Activated naive CD4-positive, alpha-beta T cell (primary cell): ENCODE measurements at places on chromosomes 1 and 21.

GRCh38 chr1:201223852-201224665 is 33.4 kb downstream of the IGFN1 start:
- no peak for DNase-seq

DNA sequence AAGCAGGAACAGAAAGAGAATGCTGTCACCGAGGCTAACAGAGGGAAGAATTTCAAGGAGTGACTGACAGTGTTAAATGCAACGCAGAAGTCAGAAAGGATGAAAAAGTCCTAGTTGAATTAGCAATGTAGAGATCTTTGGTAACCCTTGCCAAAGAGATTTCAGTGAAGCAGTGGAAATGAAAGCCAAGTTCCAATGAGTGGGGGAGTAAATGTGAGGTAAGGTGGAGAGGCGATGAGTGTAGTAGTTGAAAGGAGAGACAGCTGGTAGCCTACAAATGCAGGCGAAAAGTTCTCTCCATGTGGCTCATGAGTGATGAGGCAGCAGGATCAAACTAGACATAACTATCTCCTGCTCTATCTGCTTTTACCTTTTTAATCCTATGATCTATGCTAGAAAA is 74.6 kb upstream of the IPO9 start:
- DNase-seq = no peak

- DNase-seq = no peak
Measured at GRCh38 chr1:172298141-172298540, 122.3 kb upstream of the C1orf105 start.

DNA sequence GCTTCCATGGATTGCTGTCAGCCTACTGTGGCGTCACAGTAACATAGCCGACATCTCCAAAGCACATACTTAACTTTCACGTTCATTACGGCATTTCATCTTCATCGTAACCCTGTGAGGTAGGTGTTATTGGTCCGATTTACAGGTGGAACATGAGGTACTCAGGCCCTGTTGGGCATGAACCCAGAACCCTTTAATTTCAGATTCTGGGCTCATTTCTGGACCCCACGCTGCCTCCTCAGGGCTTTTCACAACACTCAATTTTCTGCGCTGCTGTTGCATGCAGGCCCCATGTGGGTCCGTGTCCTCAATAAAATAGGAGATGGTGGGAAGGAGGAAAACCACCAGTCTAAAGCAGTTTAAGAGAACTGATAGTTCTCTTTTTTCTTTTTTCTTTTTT is 39.6 kb downstream of the UBE2T start:
- no peak for DNase-seq

- DNase-seq = no peak
Measured at GRCh38 chr1:171140401-171140800, 44.7 kb upstream of the FMO2 start.

GRCh38 chr1:113615425-113615824 is 143.9 kb downstream of the PHTF1 start:
- DNase-seq = no peak

GRCh38 chr1:100959502-100960060 is 63.7 kb downstream of the SLC30A7 start:
- DNase-seq = no peak

GRCh38 chr1:22588899-22589422 is 25.7 kb downstream of the EPHA8 start:
- no peak for DNase-seq

DNA sequence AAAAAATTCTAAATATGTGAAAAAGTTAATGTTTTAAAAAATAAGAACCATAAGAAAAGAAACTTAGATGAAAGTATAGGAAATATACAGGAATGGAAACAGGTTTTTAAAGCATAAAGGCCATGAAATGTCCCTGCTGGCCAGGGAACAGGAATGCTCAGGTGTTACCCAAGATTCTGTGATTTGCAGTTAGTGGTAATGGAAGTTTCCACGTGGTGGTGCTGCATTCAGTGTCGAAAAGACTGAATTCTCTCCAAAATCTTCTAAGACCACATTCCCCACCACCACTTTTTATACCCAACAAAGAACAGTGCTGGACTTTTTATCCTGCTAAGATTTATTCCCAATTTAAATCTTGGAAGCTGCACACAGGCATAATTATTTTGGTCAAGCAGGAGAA is 126.2 kb downstream of the PRRX1 start:
- no peak for DNase-seq

GRCh38 chr1:39398278-39399021 is 93.0 kb upstream of the BMP8A start:
- no peak for DNase-seq

DNA sequence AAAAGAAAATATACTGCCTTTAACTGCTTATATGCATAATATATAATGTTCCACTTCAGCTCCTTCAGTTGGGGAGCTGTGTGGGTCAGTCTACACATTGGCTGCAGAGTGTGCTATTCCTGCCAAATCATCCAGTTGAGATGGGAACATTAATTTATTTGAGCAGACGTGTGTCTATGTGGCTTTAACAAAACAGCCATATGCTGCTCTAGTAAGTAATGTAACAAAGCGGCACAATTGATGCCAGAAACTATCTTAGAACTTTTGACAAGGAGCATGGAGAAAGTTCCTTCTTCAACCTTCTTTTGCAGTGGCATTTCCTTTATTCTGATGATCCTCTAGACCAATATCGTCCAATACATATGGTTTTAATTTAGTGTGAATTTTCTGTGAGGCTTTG is 285.9 kb upstream of the C1orf87 start:
- DNase-seq = no peak

DNA sequence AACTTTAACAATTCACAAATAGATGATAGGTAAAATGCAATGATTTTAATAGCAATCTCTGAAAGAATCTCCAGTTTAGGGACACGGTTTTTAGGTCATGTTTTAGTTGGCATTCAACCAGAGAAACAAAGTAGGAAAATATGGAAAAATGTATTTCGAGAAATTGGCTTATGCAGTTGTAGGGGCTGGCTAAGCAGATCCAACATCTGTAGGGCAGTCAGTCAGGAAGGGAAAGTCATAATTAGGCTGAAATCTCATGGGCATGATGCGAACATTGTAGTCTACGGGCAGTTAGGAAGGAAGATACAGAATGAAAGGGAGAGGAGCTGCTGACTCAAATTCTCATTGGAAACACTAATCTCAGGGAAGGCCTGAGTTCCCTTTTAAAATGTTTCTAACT is 1276.0 kb upstream of the ADGRL4 start:
- DNase-seq = no peak

DNA sequence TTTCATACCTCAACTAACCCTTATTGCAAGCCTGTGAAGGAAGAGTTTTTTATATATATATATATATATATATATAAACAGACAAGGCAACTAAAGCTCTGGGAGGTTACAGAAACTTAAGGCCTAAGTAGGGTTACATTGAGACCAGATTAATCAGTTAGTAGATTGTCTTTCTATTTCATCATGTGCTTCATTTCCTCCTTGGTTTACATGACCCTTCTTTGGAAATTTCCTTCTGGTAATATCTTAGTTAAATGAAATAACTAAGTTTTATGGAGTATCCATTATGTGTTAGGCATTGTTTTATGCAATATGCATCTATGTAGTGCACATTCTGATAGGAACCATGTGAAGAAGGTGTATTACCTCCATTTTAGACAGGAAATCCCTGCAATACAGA is 112.7 kb downstream of the FGGY start:
- no peak for DNase-seq

DNA sequence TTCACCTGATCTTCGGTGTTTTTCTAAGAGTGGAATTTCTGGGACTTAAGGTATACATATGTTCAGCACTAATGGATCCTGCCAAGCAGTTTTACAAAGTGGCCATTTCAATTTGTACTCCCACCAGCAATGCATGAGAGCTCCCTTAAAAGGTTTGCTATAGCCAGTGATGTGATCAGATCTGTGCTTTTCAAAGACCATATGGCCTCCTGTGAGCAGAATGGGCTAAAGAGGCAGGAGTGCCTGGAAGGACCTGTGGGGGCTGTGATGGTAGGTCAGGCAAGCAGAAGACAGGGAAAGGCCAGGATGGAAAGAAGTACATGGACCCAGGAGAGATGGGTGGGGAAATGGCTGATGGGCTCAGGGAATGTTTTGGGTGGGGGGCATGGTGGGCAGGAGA is 252.7 kb downstream of the DISC1 start:
- no peak for DNase-seq

DNA sequence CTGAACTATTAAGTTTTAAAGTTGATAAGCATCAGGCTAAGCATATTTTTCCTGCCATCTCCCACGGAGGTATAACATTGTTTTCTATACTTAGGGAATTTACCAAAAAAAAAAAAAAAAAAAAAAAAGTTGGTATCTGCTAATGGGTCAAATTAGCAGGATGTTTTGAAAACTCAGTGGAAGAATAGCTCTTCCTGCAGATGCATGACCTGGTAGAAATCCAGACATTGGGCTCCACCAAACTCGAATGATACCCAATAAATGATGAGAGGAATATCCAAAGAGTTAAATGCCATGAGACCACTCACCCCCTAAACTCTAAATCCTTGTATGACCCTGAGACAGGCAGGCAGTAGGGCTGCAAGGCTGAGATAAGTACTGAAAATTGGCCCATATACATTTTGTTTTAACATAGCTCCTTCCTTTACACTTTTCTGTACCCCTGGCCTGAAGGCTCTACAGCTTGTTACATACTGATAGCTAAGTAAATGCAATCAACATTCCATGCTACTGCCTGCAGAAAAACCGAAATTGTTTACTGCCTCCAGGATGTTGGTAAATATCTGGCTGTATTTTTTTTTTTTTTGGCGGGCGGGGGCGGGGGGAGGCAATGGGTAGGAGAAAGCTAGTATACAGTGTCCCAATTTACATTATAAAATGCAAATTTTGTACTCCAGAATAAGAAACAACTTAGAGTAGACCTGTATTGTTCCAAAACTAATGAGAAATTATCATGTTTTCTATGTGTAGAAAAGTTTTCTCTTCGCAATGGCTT is 57.6 kb downstream of the NFIA start:
- no peak for DNase-seq

DNA sequence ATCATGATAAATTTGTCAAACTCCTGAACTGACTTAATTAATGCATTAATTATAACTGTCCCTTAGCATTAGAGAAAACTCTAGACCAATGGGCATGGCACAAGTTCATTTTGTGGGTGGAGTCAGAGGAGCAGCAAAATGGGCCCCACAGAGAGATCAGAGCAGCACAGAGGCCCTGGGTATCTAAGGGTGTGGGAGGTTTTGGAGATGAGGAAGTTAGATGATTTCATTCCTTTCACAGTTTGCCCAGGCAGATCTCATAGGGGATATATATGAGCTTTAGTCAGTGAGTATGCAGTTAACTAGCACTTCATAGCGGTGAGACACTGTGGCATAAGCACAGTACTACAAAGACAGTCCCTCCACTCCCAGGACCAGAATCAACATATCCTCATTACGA is 117.3 kb downstream of the MAB21L3 start:
- no peak for DNase-seq

DNA sequence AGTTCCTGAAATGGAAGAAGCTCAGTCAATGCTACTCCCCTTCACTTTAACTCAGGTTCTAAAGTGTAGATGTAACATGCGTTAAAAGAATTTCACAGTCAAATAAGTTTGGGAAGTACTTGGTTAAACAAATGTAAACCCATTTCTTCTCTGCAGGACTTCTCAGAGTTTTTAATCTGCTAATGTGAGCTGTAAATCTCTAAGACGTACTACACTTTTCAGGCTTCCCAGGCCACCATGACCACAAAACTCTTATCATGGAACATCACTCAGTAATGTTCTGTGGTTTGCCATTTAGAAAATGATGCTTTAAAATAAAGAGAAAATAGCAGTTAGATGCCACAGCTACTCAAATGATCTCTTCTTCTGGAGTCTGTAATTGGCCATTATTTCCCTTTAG is 104.3 kb downstream of the HHIPL2 start:
- no peak for DNase-seq

GRCh38 chr1:52751589-52752483 is 25.6 kb downstream of the ZYG11B start:
- no peak for DNase-seq

GRCh38 chr1:159847231-159847630 is 15.2 kb downstream of the VSIG8 start:
- DNase-seq = no peak

DNA sequence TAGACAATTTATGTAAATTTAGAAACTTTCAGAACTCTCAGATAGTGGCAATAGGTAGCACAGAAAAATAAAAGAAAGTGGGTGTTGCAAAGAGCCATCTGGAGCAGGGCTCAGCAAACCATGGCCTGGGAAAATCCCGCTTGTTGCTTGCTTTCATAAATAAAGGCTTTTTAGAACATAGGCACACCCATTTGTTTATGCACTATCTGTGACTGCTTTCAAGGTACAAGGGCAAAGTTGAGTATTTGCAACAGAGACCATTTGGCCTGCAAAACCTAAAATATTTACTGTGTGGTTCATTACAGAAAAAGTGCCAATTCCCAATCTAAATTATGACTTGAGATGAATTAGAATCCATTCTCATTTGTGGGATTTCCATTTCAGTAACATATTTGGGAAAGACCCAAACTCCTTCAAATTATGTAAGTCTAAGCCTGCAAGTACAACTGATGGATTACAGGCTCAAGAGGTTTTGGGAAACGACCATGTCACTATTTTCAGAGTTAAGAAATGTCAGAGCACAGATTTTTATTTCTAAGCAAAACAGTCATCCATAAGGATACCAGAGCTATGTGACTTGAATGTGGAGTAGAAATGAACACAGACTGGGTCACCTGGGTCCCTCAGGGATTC is 43.5 kb upstream of the DPT start:
- DNase-seq = no peak

- DNase-seq = no peak
Measured at GRCh38 chr1:6419397-6419803, 319 bp downstream of the HES2 start.

- DNase-seq = no peak
Measured at GRCh38 chr1:207822124-207822601, 70.3 kb downstream of the CD46 start.

DNA sequence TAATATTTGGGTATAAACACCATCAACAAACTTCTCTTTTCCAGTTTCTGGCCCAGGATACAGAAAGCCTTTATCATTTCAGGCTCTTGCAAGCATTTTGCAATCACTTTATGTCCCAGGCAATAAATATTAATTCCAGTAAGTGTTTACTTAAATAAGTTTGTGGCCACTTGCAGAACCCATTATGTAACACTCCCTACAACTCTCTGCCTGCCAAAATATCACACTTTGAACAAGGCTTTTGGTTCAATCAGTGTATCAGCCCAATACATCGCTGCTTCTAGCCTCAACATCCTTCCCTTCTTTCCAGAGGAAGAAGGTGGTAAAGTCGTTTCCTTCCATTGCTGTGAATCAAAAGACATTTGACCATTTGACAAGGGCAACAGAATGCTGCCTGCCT is 203.0 kb upstream of the USP25 start:
- no peak for DNase-seq

GRCh38 chr1:149942207-149942606 is 5.5 kb upstream of the MTMR11 start:
- DNase-seq = no peak

GRCh38 chr1:115877511-115877910 is 36.6 kb upstream of the NHLH2 start:
- no peak for DNase-seq

DNA sequence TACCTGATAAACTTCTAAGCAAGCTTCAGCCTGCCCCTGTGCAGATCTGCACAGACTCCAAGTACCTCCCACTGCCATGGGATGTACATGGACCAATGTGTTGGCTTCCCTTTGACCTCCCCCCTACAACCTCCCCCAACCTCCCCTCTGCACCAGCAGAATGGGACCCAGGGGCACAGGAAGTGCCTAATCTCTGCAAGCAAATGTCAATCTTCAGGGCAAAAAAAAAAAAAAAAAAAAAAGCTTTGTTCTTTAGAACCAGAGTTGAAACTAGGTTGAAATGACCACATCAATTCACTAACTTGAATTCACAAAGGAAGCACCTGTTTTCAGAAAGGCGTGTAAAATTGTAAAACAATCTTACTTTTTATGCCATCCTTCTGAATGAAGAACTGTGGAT is 53.9 kb upstream of the TIAM1 start:
- no peak for DNase-seq
